ENCODE measurements at places on chromosomes 11 and 22.
A peak's percentile ranks its signal among the peaks of the same experiment; 100 is the strongest.

DNA sequence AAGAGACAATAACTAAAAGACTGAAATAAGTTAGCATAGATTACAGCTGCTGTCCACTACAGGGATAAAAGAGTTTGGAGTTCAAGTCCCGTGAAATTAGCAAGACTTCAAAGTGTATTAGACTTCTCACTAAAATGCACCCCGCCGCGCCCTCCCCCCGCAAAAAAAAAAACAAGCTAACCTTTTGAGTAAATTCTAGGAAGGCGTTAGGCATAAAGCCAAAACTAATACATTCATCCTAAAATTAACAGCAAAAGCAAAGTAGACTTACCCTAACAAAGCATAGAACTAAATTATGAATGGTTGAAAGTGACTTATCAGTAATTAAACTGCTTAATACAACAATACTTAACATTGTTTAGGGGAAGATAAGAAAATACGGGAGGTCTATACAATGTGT lies 581.0 kb upstream of the CHORDC1 start:
- DNase-seq: no peak

DNA sequence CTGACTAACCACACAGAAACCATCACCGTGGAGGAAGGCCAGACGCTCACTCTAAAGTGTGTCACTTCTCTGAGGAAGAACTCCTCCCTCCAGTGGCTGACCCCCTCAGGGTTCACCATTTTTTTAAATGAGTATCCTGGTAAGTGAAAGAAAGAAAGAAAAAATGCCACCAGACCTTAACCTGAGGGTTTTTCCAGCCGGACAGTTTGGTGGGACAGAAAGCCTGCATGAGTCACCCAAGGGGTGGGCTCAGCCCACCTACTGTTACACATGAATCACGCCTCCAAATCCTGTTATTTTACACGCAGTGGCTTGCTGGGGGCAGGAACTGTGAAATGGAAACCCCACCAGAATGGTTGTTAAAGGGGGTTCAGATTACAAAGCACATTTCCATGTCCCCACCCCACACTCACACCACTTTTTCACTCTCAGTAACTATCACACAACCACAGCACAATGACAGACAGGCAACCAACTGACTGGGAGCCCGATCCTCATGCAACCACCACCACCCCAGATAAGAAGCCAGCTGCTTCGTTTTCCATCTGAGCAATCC lies 11.9 kb downstream of the CRTAM start:
- no peak for DNase-seq

GRCh38 chr11:19441752-19442553 lies 201.2 kb upstream of the E2F8 start:
- no peak for DNase-seq

- no peak for DNase-seq
Observed at GRCh38 chr11:77558380-77558779, 31.4 kb upstream of the AQP11 start.

- peak; percentile 71 for DNase-seq
Observed at GRCh38 chr11:65301491-65302329, 13.0 kb upstream of the CDC42EP2 start.

- DNase-seq: no peak
Observed at GRCh38 chr22:48083502-48083901, 1321.1 kb downstream of the TBC1D22A start.

DNA sequence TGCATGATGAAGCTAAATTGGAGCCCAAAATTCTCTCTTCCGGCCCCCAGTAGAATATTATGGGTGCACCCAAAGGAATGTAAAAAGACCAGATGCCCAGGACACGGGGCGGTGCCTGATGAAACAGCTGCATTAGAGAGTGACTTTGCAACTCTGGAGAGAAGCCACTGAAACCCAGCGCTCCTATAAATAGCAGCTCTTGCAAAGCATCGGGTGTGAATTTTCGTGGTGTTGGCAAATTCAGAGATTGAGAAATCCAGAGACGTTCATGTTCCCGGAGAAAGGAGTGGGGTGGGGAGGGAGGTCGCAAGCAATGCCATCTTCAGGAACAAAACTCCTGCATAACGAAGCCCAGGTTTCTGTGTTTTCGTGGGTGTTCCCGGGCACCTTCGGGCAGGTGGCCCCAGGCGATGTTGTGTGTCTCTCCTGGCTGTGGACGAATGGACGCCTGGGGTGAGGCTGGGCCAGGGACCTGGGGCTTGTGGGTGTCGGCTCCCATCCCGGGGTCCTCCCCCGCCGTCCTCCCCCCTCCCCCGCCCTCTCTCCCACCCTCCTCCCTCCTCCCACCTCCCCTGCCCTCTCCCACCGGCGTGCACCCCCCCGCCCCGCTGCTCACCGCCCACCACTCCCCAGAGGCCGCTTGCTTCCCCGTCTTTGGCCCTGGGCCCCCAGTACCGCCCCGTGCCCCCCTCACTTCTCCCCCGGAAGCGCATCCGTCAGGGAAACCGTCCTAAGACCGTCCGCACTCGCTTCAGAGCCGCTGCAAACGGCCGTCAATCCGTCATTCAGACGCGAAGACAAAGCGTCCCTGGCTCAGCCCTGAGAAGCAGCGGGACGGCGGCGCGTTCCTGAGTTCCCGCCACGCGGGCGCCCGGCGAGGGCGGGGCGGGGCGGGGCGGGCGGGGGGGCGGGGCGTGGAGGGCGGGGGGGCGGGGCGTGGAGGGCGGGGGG lies 26.7 kb upstream of the TOLLIP start:
- peak; percentile 71 for DNase-seq

DNA sequence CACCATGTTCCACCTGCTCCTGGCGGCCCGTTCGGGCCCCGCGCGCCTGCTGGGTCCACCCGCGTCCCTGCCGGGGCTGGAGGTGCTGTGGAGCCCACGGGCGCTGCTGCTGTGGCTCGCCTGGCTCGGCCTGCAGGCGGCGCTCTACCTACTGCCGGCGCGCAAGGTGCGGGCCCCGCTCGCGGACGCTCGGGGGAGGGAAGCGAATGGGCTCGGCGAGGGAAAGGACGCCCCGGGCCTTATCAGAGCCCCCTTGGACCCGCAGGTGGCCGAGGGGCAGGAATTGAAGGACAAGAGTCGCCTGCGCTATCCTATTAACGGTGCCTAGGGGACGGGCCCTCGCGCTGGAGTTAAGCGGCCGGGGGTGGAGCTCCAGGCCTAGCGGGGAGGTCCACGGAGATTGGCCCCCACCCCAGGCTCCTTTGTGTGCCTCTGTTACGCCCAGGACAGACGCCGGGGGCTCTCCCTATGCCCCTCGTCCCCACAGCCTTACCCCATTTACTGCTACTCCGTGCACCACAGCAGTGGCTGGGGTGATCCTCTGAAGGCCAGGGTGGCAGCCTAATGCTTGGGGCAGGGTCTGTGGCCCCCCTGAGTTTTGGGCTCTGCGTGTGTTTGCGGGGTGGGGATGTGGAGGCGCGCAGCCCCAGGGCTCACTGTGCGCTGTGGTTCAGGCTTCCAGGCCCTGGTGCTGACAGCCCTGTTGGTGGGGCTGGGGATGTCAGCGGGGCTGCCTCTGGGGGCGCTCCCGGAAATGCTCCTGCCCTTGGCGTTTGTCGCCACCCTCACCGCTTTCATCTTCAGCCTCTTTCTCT lies 1.1 kb downstream of the TM7SF2 start:
- peak; percentile 69 for DNase-seq

- DNase-seq: no peak
Observed at GRCh38 chr11:85301895-85302678, 325.1 kb downstream of the DLG2 start.

- peak; percentile 26 for DNase-seq
Observed at GRCh38 chr11:31340903-31341572, 28.5 kb downstream of the DCDC1 start.

GRCh38 chr11:103488031-103488461 lies 378.8 kb downstream of the DYNC2H1 start:
- no peak for DNase-seq

Measured in WTC11 (cell line).